DMS53 (cell line): ENCODE measurements at places on chromosomes 7 and 10.

DNA sequence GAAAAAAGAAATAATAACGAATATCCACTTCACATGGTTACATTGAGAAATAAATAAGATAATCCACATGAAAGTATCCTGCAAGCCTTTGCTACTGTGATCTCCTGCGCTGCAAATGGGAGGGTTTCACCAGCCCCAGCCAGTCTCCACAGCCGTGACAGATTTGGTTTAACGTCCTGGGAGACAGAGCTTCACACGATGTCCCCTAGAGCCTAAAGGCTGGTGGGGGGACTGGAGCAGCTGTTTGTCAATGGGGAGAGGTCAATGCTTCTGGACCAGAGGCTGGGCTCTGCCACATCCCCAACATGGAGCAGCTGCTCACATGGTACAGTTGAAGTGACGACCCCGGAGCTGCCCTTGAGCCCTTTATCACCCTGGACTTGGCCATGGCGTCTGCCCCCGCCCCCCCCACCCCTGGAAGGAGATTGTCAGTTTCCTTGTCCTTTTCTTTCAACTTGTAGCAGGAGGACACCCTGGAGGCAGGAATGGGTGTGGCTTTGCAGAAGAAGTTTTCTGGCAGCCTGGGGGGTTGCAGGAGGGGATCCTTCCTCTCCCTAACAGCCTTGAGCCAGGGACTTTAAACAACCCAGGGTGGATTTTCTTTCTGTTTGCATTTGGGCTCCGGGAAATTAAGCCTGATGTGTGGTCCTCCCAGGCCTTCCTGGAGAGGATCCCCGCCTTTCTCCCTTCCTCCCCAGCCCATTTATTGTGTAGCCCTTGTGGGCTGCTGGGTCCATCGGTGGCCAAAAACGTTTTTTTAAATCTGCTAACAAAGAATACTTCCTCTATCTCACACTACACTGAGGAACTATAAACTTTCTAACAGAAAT is 37.0 kb upstream of the MXI1 start:
- DNase-seq, result no peak

DNA sequence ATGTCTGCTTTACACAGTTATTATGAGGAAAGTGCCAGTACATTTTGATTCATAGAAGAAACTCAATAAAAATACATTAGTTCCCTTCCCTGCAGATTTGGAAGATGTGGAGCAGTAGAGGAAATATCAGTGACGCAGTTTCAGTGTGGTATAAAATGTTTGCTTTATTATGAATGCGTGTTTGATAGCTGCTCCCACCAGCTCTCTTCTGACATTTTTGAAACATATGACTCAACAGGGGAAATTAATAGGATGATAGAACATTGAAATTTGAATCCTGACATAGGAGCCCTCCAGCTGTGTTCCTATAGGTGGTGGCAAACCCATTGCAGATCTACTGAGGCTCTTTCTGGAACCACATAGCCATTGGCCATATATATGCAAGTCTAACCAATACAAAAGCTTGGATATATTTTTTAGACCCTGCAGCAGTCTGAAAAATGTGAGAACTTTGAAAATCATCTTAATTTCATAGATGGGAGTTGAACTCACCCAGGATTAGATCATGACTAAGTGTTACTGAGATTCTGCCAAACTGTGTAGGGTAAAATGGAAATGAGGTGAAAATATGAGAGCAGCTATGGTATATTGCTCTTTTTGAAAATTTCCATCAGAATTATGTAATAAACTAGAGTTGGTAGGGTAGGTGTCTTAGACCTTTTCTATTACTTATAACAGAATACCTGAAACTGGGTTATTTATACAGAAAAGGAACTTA is 47.8 kb downstream of the BZW2 start:
- DNase-seq, result no peak

- DNase-seq, result no peak
Observed at GRCh38 chr10:31074722-31075086, 43.0 kb upstream of the ZNF438 start.

DNA sequence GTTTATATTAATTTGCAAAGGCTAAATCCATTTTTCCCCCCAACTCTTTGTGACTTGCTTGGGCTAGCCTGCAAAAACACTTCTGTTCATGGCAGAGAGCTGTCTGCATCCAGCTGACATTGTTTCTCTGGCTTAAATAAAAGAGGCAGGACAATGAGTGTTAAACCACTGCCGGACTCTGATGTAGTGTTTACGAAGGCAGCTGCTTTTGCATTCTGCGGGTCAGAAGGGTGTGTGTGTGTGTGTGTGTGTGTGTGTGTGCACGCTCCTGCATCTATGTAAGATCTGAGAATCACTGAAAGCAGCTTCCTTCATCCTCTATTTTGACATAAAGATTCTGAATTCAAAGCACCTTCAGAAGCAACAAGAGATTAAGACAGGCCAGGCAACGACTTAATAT is 28.3 kb downstream of the NRP1 start:
- peak; percentile 32 for DNase-seq

- no peak for DNase-seq
Observed at GRCh38 chr10:14358886-14359573, 28.3 kb upstream of the FRMD4A start.

GRCh38 chr10:22761569-22762220 is 47.3 kb upstream of the PIP4K2A start:
- DNase-seq, result no peak

GRCh38 chr10:77680811-77681210 is 43.2 kb upstream of the KCNMA1 start:
- DNase-seq, result no peak

- no peak for DNase-seq
Observed at GRCh38 chr7:131354390-131354789, 26.7 kb downstream of the MKLN1 start.

GRCh38 chr7:128098629-128099028 is 67.4 kb upstream of the LRRC4 start:
- no peak for DNase-seq

DNA sequence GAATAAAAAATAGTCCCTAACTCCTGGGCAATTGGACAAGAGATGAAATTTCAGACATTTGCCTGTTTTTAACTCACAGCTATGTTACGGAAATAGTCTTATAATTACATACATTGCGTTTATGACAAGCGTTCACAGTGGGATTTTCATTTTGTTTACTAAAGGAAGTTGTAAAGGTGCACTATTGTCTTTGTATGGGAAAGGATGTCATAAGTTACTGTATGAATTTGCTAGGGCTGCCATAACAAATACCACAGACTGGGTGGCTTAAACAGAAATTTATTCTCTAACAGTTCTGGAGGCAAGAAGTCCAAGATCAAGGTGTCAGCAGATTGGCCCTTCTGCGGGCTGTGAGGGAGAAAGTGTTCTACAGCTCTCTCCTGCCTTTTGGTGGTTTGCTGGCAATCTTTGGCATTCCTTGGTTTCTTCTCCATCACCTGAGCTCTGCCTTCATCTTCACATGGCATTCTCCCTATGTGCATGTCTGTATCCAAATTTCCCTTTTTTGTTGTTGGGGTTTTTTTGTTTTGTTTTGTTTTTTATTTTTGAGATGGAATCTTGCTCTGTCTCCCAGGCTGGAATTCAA is 5.6 kb downstream of the NFE2L3 start:
- DNase-seq, result no peak

GRCh38 chr7:146321301-146321700 is 204.7 kb downstream of the CNTNAP2 start:
- no peak for DNase-seq

- no peak for DNase-seq
Observed at GRCh38 chr10:66828957-66829356, 96.9 kb upstream of the LRRTM3 start.

DNA sequence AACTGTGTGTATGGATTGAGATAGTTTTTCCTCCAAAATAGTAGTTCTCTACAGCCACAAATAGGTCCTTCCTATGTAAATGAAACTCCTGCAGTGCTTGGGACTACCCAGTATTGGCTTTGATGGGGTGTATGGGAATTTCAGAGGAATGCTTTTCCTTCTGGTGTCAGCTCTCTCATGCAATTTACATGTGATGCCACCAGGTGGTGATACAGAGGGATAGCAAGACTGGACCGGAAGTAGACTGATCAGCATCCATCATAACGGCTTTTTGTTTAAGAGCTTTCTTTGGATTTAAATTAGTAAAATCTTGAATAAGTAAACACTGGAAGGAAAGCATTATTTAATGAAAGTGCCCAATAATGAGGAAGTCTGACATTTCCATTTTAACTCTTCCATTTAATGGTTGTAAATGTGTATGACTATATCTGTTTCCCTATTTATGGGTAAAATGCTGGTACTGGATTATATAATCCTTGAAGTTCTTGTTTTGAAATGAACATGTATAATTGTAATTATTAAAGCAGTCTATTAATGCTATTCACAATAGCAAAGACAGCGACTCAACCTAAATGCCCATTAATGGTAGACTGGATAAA is 22.7 kb downstream of the DYNC1I1 start:
- DNase-seq, result peak; percentile 76

- peak; percentile 60 for DNase-seq
Observed at GRCh38 chr10:84026821-84027257, 112.5 kb upstream of the GHITM start.

GRCh38 chr7:130884437-130885417 is 150.7 kb upstream of the KLF14 start:
- DNase-seq, result peak; percentile 70

- DNase-seq, result no peak
Observed at GRCh38 chr10:129768437-129769355, 195.4 kb downstream of the EBF3 start.

DNA sequence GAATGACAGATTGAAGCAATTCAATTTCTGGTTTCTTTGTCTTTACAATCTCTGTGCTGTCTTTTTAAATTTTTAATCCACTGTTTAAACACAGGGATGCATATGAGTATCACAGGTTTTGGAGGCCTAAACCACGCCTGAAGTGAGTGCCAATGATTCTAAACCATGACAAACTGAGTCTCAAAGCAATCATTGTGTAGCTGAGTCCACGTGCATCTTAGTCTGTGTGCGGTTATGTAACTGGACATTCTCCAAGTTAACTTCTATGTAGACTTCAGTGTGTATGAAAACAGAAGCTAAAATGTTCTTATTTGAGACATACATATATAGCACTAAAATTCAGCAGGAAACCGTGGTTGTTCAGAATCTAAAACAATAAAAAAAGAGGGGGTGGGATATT is 79.3 kb upstream of the ST8SIA6 start:
- DNase-seq, result no peak
